Renal cortical epithelial cell (primary cell): ENCODE measurements at places on chromosomes 1 and 21. TPM values are rescaled to one million over a fixed set of nuclear protein-coding genes. Genes with fewer than 3 reads are reported as not detected.

Gene TCHHL1
- not detected in 2 replicates for total RNA-seq

Gene OR2L3
- total RNA-seq = not detected in 2 replicates

Gene NPL
- total RNA-seq = 0.35 and 1.5 TPM in 2 replicates

Gene PLA2G2A
- total RNA-seq = not detected in 2 replicates

Gene MATN1
- not detected in 2 replicates for total RNA-seq

Gene AMPD2
- total RNA-seq = 62.7 and 71.7 TPM in 2 replicates

Gene CYP4A22
- not detected in 2 replicates for total RNA-seq

Gene SLC44A3
- total RNA-seq = 12.7 and 54.5 TPM in 2 replicates

Gene OR2AK2
- total RNA-seq = not detected in 2 replicates

GRCh38 chr1:46278807-46279206 is 24.6 kb downstream of the LRRC41 start:
- DNase-seq = no peak

DNA sequence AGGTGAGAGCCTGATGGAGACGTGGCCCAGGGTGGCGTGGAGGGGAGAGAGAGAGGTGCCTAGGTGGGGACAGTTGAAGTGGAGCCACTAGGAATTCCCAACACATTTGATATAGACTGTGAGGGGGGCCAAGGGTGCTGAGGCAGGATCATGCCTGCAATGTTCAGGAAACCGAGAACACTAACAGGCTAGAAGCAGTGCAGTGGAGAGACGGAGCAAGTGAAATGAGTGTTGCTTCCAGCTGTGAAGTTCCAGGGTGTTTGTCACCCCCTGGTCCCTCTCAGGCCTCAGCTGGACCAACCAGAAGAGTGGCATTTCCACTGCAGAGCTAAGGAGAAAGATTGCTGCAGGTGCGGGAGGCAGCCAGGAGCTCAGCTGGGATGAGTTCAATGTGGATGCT is 127.1 kb downstream of the RIPK4 start:
- DNase-seq = no peak

- no peak for DNase-seq
These were observed 47.6 kb downstream of the PKNOX1 start for GRCh38 chr21:43021756-43022600.

DNA sequence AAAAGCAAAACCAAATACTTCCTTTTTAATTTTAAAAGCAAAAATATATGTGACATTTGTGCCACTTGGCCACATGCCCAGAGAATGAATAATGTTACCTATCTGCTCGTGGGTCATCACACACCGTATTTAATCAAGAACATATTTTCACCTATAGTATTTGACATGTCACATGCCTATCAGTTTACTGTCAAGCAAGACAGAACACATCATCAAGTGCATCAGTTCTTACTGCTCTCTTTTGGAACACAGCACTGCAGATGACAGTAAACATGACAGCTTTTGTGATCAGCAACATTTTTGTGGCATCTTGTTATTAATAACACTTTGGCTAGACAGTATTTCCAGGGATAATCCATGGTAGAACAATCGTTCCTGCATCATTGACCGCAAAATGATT is 134.4 kb downstream of the LRRC7 start:
- no peak for DNase-seq

DNA sequence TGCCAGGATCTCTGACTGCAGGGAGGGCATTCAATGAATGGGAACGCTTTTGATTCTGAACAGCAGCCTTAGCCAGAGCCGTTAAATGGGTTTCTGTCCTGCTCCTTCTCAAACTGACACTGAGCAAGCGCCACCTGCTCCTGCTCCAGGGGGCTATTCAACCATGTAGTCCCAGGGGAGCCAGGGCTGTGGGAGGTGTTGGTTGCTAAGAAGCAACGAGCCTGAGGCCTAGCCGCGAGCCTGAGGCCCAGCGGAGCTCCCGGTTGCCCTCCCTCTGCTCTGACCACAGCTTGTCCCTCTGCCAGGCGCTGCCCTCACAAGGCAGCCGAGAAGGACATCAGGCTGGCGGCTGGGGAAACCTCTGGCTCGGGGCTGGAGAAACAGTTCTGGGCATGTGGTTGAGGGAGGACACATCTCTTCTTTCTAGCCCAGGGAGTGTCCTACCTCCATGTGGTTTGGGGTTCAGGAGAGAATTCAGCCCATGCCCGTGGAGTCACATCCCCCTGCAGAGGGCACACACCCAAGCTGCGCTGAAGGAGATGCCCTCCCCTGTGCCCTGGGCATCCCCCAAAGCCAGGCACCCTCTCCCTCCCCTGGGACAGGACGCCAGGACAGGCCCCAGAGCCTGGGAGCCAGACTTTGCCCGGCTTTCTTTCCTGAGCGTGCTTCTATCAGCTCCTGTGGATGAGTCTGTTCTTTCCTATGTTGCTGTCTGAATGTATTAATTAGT is 18.0 kb downstream of the PCP4 start:
- DNase-seq = no peak

- peak; percentile 68 for DNase-seq
These were observed 2.1 kb downstream of the NIPAL3 start for GRCh38 chr1:24417681-24418080.

GRCh38 chr1:158025576-158026230 is 32.3 kb downstream of the KIRREL1 start:
- peak; percentile 64 for DNase-seq

DNA sequence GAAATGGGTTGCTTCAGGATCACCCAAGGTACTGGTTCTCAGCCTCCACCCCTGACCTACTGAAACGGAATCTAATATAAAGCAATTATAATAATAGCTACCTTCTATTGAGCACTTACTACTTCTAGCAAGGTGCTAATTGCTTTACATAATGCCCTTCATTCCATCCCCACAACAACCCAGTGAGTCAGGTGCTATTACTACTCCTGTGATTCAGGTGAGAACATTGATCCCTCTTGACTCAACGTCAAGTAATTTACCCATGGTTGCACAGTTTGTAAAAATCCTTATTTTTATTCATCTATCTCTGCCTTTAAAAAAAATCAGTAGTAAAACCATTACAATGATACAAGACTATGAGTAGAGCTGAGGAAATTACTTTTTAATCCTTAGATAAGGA is 85.2 kb downstream of the UCHL5 start:
- peak; percentile 28 for DNase-seq

GRCh38 chr1:112061056-112061455 is 71.6 kb upstream of the KCND3 start:
- DNase-seq = no peak

DNA sequence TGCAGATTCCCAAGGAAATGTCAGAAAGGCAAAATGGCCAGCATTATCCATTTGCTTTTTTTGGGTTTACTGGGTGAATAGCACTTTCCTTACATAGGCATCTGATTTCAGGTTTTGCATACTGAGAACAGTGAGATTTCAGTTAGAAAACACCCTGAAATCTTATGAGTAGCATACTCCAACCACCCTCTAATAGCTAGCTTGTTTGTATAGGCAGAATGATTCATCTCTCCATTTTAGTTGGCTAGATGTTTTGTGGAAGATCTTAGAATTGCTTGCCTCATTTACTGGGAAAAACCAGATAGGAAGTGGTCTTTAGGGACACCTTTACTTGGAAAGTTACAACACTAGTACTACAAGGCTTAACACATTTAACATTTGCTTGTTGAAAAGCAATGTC is 10.4 kb downstream of the KYAT3 start:
- DNase-seq = peak; percentile 49

- peak; percentile 63 for DNase-seq
These were observed 47.8 kb upstream of the ECE1 start for GRCh38 chr1:21337928-21338572.

DNA sequence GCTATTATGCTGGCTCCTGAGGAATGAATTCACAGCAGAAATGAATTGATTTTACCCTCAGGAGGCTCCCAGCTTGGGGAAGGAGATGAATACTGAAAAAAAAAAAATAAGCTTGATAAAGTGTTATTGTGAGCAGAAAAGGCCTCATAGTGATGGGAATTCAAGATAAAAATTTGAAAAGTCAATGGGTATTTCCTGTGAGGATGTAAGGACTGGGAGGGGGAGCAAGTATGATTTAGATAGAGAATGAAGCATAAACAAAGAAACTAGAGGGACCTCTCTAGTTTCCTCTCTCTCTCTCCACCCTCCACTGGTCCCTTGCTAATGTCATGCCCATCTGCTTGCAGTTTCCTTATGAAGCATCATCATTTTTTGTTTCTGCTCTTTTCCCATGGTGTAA is 439.0 kb upstream of the PLXNA2 start:
- DNase-seq = no peak

- DNase-seq = no peak
These were observed 1.7 kb downstream of the PKNOX1 start for GRCh38 chr21:42975886-42976608.

DNA sequence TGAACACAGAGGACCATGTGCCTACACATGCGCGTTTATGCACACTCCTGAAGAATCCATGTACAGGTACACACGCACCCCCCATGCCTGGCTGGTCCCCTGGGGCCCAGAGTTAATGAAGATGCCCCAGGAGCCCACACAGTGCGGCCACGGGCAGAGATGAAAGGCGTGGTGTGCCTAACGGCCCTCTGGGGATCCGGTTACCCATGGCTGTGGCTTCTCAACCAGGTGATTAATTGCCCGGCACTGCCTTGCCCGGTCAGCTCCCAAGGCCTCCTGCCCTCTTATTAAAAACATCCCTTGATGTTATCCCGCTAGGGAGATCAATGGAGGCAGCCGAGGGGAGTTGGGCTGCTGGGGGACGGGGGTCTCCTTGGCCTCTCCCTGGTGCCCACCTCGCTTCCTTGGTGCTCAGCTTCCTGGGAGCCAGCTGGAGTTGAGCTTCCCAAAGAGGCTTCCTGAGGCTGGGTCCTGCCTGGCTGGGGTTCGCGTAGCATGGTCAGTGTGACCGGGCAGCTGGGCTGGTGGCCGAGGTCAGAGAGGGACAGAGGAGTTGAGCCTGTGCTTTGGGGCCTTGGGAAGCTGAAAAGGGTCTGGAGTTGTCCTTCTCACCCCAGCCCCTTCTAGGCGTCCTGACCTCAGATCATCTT is 75.0 kb upstream of the WNT4 start:
- DNase-seq = no peak

- no peak for DNase-seq
These were observed 149.8 kb downstream of the PDE4B start for GRCh38 chr1:65942476-65942875.

- DNase-seq = no peak
These were observed 354.3 kb downstream of the TGFB2 start for GRCh38 chr1:218699421-218699820.

DNA sequence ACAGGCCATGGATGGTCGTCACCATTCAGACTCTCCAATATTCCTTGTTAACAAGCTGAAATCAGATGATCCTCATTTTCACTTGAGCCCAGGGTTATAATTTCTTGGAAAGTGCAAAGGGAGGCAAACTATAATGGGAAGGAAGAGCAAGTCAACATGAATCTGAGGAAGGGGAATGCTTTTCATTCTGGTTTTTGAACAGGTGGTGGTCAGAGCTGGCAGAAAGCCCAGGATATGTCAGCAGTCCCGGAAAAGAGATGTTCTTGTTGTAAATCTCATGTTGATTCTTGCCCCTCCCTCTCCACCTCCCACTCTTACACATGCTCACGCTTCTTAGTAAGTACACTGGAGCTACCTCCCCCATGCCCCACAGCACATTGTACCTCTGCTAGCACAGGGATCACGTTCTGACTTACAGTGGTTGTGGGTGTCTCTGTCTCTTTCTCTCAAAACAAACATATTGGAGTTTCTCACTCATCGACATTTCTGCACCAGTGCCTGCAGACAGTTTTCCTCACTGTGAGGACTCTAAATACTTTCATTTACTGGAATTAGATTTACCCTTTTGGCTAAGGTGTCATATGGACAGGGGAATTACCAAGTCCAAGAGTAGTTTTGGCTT is 77.6 kb downstream of the XCL2 start:
- peak; percentile 99 for DNase-seq

GRCh38 chr21:42461185-42461520 is 34.9 kb downstream of the RSPH1 start:
- no peak for DNase-seq

GRCh38 chr21:46483300-46484295 is 24.9 kb downstream of the DIP2A start:
- DNase-seq = no peak

DNA sequence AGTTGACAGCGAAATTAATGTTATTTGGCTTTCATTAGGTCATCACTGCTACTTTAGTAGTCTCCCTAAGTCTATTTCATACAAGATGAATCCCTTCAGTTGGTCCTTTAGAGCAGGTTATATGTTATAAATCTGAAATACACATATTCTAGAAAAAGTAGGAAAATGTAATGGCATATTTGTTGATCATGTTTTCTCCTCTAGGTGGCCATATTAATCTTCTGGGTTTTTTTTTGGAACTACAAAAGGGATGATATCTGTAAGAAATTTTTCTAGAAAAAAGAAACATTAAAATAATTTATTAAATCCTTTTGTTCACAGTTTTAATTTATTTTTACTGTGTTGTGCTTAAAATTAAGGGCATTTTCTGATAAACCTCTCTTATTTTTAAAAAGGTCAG is 87.9 kb downstream of the SYT14 start:
- DNase-seq = peak; percentile 1

DNA sequence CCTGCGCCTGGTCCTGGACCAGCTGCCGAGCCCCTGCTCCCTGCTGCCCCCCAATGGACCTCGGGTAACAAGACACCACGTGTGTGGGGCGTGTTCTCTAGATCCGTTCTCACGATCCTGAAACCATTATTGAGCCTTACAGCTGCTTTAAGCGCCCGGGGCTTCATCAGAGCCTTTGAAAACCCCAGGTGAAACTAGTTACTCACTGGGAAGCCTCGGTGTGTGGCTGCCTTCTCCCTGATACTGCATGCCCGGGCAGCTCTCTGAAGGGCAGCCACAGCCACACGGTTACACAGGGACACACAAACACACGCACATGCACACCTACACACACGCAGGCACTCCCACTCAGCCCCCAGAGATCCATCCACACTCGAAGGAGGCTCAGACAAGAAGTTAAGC is 5.3 kb downstream of the HES2 start:
- peak; percentile 72 for DNase-seq

GRCh38 chr1:12405325-12406210 is 175.7 kb downstream of the VPS13D start:
- DNase-seq = no peak

DNA sequence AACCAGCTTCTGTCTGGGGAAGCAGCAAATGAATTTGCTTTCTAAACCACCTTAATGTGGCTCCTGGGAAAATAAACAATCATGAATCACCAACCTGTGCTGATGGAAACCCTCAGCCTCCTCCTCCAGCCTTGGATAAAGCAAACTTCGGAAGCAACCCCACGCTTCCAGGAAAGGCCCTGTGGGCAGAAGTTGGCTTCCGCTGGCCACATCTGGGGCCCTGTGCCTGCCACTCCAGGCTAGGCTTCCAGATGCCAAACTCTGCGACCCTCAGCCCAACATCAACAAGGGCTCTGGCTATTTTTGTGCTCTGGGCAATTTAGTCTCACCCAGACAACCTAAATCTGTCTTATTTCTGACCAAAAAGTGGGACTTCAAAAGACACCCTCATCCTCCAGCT is 6.2 kb upstream of the OXCT2 start:
- no peak for DNase-seq

GRCh38 chr1:15557008-15557407 is 27.8 kb downstream of the AGMAT start:
- no peak for DNase-seq

- no peak for DNase-seq
These were observed 96.2 kb downstream of the BEND5 start for GRCh38 chr1:48680411-48681035.

GRCh38 chr1:245301921-245302320 is 147.1 kb downstream of the KIF26B start:
- DNase-seq = peak; percentile 75
